ENCODE measurements at places on chromosomes 2 and 18.

GRCh38 chr18:13835202-13835601, 11.3 kb downstream of the MC5R start:
- DNase-seq: no peak

DNA sequence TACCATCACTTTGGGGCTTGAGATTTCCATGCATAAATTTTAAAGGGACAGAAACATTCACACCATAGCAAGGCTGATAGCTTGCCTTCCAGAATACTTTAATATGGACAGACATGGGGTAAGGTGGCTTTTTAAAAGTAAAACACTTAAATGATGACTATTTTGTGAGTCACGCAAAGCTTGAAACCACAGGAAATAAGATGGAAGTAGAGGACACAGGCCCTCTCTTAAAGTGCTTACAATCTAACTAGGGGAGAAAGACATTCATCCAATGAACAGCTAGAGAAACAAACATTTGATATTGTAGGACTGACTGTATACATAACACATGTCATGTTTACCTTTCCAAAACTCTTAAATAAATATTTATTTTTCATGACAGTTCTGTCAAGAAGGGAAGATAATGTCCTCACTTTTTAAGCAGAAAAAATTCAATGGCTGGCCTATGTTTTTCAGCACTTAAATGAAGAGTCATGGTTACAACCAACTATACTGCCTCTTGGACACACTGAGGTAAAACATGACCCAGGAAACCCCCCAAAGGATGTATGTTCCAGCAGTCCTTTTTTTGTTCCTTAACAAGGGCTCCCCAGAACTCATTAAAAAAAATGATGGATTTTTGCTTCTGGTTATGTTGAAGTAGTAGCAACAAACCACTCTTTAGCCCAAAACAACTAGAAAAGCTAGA, 120.0 kb upstream of the RBMS1 start:
- peak; percentile 88 for DNase-seq

DNA sequence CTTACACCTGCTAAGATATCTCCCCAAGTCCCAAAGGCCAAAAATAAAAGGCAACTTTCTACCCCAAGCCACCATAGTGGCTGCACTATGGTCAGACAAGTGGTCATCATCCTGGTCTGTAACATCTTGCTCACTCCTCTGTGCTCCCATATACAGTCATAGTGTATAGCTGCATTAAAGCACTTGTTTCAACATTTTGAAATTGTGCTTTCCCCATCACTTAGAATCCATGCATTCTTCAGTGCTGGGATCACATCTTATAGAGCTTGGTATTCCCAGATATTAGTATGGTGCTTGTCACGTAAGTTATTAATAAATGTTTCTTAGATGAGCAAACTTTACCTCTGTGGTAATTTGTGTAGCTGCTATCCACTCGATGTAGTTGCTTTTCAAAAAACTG, 40.4 kb upstream of the CDC42EP3 start:
- DNase-seq: peak; percentile 64

- peak; percentile 50 for DNase-seq
Observed at GRCh38 chr2:216551234-216552068, 52.8 kb downstream of the RPL37A start.

- DNase-seq: peak; percentile 72
Observed at GRCh38 chr2:172246649-172247048, 143.9 kb upstream of the DLX2 start.

DNA sequence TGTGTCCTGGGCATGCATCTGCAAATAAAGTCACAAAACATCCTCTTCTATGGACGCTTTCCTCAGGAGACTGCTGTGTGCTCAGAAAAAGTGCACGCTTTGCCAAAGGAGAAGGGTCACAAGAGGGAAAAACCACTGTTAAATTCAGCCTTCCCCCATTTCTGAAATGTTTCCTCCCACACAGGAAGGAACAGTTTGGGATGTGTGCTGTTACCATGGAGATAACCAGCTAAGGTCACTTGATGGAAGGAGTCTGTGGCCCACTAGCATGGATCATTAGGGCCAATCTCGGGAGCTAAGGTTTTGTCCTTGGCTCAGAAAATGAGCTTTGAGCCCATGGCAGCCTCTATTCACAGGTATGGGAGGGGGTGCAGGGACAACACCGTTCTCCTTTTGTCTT, 5.6 kb downstream of the KCNE4 start:
- DNase-seq: peak; percentile 43

DNA sequence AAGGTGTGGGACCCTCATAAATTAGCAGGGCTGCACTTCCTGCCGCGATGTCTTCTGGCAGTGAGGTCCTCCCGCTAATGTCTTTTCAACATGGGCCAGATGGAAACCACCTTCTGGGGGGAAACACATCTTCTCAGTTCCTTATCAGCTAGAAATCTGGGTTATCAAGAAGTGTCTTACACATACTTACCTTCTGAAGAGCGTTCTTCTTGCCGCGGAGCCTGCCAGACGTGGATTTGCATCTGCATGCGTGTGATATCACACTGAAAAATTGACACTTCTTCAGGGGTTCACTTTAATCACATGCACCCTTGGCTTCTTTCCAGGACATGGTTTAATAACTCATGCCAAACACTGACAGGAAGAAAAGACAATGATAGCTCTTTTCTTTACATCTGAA, 163.5 kb upstream of the SOX11 start:
- no peak for DNase-seq

GRCh38 chr2:215052404-215052803, 86.0 kb downstream of the ABCA12 start:
- DNase-seq: no peak

DNA sequence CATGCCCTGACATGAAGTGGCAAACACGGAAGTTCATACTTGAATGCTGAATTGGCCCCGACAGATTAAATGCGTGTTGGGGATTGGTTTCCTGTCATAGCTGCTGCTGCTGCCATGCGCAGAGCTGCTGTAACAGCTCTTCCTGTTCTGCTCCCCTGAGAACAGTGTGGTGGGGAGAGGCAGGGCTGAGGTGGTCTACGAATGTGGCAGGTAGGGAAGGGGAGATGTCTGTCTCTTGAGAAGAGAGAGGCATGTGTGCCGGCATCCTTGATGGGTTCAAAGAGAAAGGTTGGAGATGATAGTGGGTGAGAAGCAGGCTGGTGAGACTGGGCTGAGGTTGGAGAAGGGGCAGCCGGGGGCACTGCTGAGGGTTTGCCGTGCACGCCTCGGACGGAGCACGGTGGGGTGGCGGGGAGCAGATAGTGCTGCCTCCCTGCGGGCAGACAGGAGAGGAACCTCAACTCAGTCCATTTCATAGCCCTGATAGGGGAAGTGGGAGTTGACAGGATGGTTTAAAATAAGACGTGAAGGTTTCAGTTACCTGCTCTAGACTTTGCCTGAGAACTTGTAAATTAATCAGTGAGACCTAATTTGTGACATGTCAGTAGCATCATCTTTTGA, 46.1 kb downstream of the TMEM185B start:
- no peak for DNase-seq

- DNase-seq: no peak
Observed at GRCh38 chr2:7987992-7988391, 693.9 kb upstream of the ID2 start.

DNA sequence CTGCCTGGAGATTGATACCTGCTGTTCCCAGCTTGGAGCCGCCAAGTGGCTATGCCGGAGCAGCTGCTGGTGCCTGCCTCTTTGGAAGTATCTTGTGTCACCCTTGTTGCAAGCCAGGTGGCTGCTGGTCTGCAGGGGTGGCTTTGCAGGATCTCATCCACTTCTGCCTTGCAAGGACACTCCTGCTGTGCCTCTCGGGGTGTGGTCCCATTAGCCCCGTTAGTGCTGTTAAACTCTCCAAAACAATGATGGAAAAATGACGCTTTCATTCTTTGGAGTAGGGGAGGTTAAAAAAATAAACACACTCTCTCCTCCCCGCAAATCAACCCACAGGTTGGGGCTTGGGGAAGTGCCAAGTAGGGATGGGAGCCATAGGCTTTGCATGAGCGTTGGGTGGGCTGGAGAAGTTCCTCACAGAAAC, 352.8 kb downstream of the RNF144A start:
- no peak for DNase-seq

DNA sequence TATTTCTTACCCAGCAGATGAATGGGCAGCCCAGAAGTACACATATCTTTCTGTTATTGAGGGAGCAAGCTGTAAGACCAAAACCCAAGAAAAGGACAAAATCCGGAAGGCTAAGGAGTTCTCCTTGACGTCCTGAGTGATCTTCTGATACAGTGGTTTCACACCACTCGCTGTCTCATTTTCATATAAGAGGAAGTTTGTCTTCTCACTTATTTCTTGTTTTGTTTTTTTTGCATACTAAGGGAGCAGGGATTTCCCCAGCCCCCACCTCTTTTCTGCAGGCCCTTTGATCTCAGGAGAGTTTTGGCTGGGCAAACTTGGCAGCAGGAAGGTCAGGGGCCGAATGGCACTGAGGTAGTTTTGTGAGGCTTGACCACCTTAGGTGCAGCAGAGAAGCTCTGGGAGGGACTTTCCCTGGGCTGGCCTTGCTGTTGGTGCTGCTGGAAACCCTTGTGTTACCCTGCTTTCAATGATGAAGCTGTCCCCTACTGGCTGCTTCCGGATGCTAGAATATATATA, 13.3 kb downstream of the CHRNA1 start:
- no peak for DNase-seq

DNA sequence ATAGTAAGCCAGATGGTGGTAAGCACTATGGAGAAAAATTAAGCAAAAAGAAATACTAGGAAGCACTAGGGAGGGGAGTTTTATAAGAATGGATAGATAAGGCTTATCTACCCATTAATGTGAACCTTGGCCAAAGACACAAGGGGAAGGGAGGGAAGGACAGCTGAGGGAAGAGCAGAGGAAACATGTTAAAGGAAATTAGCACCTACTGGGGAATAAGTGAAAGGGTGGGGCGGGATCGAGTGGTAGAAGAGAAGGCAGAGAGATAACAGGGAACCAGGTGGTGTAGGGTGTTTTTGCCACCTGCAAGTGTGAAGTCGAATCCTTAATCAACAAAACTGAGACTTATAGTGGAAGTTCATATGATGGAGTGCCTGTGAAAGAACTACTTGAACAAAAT, 1.7 kb downstream of the UNC80 start:
- DNase-seq: no peak

DNA sequence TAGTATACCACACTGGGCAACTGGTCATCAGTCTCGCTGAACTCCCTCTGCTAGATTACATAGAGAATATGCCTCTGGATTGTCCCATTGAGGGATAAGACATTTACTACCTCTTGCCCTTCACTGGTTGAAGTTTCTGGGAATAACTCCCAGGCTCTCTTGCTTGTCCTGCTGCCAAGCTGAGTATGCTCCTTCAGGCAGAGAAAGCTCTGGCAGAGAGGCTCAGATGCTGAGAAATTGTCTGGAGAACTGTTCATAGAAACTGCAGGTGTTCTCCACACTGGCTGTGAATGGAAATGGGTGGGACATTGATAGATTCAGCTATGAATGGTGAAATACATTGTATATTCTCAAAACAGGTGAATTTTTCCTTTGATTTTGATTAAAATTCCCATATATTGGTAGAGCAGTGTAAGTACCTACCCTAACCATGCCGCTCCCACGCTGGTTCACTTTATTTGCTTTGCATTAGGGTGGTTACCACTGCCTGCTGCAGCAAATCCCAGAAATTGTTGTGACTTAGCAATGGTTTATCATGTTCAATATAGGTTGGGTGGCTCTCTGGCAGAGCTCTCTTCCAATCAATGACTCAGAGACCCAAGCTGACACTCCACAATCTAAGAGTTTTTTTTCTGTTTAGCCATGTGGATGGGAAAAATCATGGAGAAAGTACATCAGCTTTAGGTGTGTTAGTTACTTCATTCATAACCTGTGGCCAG, 36.7 kb downstream of the FAM117B start:
- no peak for DNase-seq

DNA sequence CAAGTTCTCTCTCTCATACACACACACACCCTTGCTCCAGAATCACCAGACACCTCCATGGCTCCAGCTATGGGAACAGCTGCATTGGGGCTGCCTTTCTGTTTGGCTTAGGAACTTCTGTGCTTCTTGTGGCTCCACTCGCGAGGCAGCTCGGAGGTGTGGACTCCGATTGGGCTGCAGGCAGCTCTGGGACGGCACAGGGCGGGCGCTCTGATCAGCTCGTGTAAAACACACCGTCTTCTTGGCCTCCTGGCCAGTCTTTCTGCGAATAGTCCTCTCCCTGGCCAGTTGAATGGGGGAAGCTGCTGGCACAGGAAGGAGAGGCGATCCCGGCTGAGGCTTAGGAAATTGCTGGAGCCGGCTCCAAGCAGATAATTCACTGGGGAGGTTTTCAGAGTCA, 22.4 kb downstream of the FOSL2 start:
- DNase-seq: no peak

DNA sequence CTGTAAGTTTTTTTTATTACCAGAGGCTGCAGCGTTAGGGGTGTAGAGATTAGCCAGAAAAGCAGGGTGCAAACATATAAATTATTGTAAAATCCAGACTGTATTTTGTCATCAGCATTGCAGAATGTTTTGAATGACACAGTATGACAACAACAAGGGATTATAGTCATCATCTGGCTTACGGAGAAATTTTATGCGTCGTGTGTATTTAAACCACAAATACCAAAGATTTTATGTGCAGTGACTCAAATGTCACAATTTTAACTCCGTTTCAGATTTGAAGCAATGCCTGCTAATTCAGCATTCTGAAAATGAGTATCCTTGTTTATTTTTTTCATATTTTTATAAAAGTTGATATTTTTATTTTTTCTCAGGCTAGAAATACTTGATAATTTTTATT, 19.4 kb upstream of the TMX3 start:
- DNase-seq: peak; percentile 67

DNA sequence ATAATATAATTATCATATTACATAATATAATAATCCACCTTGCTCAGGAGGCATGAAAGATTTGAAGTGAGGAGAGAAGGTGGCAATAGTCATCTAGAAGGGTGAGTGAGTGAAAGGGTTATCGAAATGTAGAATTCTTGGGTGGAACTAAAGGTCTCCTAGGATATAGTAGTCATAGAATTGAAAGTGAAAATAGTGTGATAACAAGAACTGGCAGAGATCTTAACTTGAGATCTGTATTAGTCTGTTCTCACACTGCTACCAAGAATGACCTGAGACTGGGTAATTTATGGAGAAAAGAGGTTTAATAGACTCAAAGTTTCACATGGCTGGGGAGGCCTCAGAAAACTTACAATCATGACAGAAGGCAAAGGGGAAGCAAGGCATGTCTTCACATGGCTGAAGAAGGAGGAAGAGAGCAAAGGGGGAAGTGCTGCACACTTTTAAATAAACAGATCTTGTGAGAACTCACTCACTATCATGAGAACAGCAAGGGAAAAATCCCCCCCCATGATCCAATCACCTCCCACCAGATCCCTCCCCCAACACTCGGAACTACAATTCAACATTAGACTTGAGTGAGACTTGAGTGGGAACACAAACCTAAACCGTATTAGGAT, 351.5 kb downstream of the NR4A2 start:
- DNase-seq: no peak

GRCh38 chr2:37282746-37283145, 41.9 kb downstream of the PRKD3 start:
- DNase-seq: no peak

All from fibroblast of mammary gland (primary cell).